8988T (cell line): ENCODE measurements at places on chromosomes 11 and 22.

DNA sequence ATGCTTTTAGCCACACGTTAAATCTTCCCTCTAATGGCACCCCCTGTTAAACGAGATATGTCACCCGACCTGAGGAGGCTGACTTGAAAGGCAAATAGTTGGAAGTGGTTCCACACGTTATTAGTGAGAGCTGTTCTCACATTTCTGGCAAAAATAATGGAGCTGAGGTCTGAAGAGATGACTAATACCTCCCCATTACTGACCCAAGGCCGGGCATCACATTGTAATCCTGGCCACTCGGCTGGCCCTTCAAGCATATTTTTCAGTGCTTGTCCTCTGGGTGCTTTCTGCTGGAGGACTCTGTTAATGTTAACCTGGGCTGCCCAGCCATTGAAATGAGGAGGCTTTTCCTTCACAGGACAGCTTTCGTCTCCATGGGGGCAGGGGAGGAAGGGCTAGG, 260.0 kb upstream of the CADM1 start:
- DNase-seq = no peak

DNA sequence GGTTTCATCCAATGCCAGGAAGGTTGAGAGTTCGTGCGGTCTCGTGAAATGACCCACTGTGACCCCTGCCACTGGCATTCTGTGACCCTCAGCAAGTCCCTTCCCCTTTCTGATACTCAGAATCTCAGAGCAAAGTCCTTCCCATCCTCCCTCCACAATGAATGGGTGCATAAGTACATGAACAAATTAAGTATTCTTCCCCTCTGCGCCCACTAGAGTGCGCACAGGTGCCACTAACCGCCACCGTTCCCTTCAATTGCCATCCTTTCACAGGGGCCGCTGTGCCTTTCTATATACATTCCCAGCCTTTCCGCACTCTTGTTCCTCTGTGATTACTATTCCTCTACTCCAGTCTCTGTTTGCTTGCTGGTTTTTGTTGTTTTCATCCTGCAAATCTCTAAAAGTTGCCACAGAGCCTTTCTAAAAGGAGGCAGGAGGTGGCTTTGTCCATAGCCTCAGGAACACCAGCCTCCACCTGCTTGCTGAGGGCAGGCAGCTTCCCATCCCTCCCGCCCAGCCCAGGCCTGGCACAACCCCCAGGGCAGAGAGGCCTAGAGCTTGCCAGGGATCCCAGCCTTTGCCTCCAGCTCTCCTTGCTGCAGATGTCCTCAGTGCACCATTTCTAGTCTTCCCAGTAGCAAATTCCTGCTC, 6.7 kb upstream of the AP1B1 start:
- peak; percentile 51 for DNase-seq

DNA sequence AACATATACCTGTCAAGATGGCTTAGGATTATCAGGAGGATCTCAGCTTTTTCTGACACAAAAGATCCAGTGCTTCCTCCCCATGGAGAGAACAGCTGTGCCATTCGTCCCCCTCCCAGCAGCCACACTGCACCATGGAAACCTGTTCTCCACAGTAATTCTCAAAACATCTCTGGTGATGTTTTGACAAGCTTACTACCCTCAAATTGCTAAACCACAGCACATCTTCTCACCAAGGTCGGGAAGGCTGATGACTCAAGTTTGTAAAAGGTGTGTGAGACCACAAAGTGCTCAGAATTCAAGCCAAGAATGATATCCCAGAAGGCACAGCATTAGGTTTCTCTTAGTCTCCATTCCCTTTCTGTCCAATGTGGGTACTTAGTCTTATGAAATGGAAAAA, 3.9 kb upstream of the RAB38 start:
- no peak for DNase-seq

- DNase-seq = no peak
Observed at GRCh38 chr11:45541693-45542434, 123.6 kb downstream of the CHST1 start.

- DNase-seq = no peak
Observed at GRCh38 chr11:125036933-125037332, 26.2 kb upstream of the SLC37A2 start.
